Smooth muscle cell of the coronary artery (primary cell): ENCODE measurements at places on chromosomes 5 and 9. TPM values are rescaled to one million over a fixed set of nuclear protein-coding genes. Genes with fewer than 3 reads are reported as not detected.

LIX1 gene
- not detected in 2 replicates for total RNA-seq

MELK gene
- 1.8 and 12.3 TPM in 2 replicates for total RNA-seq

OR1Q1 gene
- total RNA-seq: 0.08 and 1.2 TPM in 2 replicates

ANKRD55 gene
- not detected in 2 replicates for total RNA-seq

CTXN3 gene
- not detected in 2 replicates for total RNA-seq

ADCY2 gene
- under 0.01 TPM in 2 replicates for total RNA-seq

PHYHD1 gene
- total RNA-seq: 6.1 and 15.3 TPM in 2 replicates

SLC26A2 gene
- total RNA-seq: 6.2 and 16.8 TPM in 2 replicates

MEGF10 gene
- total RNA-seq: under 0.01 TPM in 2 replicates

PGM5 gene
- total RNA-seq: 2.3 and 44.2 TPM in 2 replicates
